Endothelial cell of umbilical vein (primary cell): ENCODE measurements at places on chromosomes 1 and 21. TPM values are rescaled to one million over a fixed set of nuclear protein-coding genes. Genes with fewer than 3 reads are reported as not detected.

The MOB3C gene
- 6.5 and 8.4 TPM in 2 replicates for total RNA-seq

The NEGR1 gene
- total RNA-seq = 20.2 and 21.8 TPM in 2 replicates

The OR10Z1 gene
- total RNA-seq = not detected in 2 replicates

The PPIAL4G gene
- total RNA-seq = not detected in 2 replicates

The SPATA1 gene
- total RNA-seq = 1.7 and 2.6 TPM in 2 replicates

The HSPA6 gene
- total RNA-seq = 0.13 TPM in 1 of 2 replicates, not detected in the other

The SPRR2F gene
- total RNA-seq = not detected in 2 replicates
